ENCODE measurements at places on chromosomes 16 and 17. TPM values are rescaled to one million over a fixed set of nuclear protein-coding genes. Genes with fewer than 3 reads are reported as not detected.

DNA sequence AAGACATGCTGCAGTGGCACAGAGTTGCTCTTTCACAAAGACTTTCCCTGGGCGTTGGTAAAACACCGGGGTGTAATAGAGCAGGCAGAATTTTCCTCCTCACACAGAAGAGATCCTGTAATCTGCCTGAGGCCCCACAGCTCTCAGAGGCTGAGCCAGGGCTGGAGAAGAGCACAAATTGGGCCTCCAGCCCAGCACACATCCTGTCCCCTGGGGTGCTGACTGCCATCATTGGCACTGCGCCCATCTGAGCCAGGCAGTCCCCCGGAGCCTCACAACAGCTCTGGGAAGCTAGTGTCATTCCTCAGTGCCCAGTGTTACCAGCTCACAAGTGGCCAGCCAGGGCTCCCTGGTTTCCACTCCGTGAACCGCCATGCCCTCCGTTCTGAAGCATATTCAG, 119.4 kb downstream of the SOCS1 start:
- DNase-seq: no peak

The CALB2 gene
- 1.6 TPM for total RNA-seq

The TLCD1 gene
- 19.8 TPM for total RNA-seq

DNA sequence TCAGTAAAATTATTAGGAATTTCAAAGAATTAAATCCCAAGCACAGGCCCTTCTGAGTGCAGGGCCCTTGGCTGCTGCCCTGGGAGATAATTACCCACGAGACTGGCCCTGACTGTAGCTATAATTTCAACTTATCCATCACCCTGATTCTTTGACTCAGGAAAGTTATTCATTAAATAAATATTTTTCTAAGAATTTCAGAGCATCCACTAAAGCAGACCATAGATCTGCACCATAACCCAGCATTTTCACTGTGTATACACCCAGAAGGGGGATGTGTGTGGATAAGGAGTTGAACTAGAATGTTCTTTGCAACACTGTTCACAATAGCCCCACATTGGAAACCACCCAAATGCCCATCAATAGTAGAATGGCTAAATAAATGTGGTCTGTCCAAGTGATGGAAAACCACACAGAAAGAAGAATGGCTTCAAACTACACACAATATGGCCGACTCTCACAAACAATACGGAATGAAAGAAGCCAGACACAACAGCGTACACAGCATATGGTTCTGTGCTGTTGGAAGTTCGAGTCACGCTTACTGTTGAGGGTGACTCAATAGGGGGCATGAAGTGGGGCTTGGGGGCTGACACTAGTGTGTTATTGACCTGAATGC, 33.9 kb upstream of the MEAK7 start:
- no peak for DNase-seq

GRCh38 chr17:15891318-15891717, 53.6 kb upstream of the ADORA2B start:
- no peak for DNase-seq

- no peak for DNase-seq
Measured at GRCh38 chr17:44575403-44575802, 18.1 kb downstream of the FZD2 start.

- DNase-seq: no peak
Measured at GRCh38 chr16:50815382-50815781, 73.5 kb downstream of the CYLD start.

- DNase-seq: no peak
Measured at GRCh38 chr16:52578829-52579498, 32.0 kb upstream of the TOX3 start.

DNA sequence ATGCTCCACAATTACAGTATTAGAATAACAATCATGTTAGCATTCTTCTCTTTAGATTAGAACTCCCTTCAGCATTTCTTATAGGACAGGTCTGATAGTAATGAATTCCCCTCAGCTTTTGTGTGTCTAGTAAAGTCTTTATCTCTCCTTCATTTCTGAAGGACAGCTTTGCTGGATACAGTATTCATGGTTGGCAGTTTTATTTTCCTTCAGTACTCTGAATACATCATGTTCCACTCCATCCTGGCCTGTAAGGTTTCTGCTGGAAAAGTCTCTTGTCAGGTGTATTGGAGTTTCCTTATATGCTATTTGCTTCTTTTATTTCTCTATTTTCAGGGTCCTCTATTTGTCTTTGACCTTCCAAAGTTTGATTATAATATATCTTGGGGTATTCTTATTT, 4.0 kb upstream of the ABCA10 start:
- DNase-seq: no peak

- DNase-seq: no peak
Measured at GRCh38 chr17:27471321-27472269, 15.3 kb downstream of the KSR1 start.

The KRT33B gene
- total RNA-seq: not detected
